Type B pancreatic cell (in vitro differentiated cells): ENCODE measurements at places on chromosomes 3 and 15. TPM values are rescaled to one million over a fixed set of nuclear protein-coding genes. Genes with fewer than 3 reads are reported as not detected.
A peak's percentile ranks its signal among the peaks of the same experiment; 100 is the strongest.

GRCh38 chr15:70362886-70363285 lies 265.2 kb upstream of the TLE3 start:
- H3K27me3 ChIP-seq, result peaks cover 15% of the 10 kb centered on the region
- no peaks in the 10 kb centered on the region for H3K36me3 ChIP-seq
- H3K4me3 ChIP-seq, result no peak overlapping the region
- DNase-seq, result peak; percentile 67

GRCh38 chr3:129425213-129425612 lies 3.2 kb downstream of the EFCAB12 start:
- no peak for DNase-seq
- peaks cover 4% of the 10 kb centered on the region for H3K36me3 ChIP-seq
- H3K27me3 ChIP-seq, result peaks cover 15% of the 10 kb centered on the region
- no peak overlapping the region for H3K4me3 ChIP-seq
- no peak overlapping the region for H3K27ac ChIP-seq

DNA sequence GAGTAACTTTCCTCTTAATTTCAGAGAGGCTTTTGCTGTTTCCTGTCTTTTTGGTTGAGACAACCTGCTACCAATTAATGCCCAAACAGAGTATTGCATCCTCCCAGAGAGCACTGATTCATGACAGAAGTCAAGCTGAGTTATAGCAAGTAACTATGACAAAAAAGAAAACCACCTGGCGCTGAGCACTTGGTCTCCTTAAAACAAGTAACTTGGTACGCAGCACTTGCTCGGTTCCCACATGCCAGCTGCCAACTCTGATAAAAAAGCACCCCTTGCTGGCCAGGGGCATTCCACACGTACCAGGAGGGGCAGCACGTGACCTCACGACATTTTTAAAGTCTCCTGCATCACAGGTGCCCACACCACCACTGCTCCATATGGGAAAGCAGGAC lies 13.5 kb upstream of the MYO5C start:
- H3K27ac ChIP-seq, result no peak overlapping the region
- peaks cover 3% of the 10 kb centered on the region for H3K4me1 ChIP-seq
- no peak overlapping the region for H3K4me3 ChIP-seq
- H3K36me3 ChIP-seq, result no peaks in the 10 kb centered on the region
- no peak for DNase-seq

Gene NLGN1
- total RNA-seq, result 3.2 and 12.6 TPM in 2 replicates
